ENCODE measurements at places on chromosomes 3 and 15.

DNA sequence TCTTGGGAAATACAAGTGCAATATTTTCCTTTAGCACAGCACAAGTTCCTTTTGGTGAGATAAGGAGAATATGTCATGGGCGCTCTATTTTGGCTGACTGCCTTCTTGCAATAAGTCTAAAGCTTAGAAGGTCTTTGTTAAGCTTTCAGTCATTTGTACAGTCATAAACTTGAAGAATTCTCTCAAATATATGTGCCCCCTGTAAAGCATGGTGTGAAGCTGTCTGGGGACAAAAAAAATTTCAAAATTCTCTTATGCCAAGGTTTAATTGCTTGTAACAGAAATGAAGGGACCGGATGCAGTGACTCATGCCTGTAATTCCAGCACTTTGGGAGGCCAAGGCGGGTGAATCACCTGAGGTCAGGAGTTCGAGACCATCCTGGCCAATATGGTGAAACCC, 21.7 kb upstream of the ARID3B start:
- DNase-seq: no peak

DNA sequence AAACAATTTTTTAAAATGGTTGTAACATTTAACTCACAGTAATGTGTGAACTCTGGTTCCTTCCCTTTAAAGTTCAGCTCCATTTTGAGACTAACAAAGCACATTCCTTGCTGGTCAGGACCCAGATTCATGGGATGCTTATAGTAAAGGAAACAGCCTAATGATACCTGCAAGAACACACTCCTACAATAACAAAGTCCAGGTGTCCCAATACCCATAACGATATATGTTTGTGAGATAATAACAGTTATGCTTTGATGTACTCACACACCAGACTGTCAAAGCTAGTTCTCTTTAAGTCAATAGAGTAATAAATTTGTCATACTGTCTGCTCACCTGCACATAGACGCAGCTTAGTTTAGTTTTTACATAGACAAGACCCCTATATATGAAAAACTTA, 15.9 kb upstream of the CCDC50 start:
- DNase-seq: no peak

DNA sequence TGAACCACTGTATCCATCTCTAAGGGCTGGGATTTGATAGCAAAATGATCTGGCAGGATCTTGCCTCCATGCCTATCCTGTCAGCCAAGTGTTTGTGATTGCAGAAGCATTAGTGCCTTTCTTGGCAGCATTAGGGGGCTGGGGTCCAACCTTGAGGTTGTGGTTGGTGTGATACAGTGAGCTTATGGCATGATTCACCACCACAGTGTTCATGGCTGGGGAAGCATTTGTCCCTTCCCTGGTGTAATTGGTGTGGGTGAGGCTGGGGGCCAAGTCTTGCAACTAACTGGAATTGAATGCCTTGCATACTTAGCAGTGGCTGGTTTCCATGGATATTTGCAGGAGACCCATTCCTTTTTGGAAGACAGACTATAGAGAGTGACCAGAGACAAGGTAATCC, 271.0 kb upstream of the TBL1XR1 start:
- no peak for DNase-seq

DNA sequence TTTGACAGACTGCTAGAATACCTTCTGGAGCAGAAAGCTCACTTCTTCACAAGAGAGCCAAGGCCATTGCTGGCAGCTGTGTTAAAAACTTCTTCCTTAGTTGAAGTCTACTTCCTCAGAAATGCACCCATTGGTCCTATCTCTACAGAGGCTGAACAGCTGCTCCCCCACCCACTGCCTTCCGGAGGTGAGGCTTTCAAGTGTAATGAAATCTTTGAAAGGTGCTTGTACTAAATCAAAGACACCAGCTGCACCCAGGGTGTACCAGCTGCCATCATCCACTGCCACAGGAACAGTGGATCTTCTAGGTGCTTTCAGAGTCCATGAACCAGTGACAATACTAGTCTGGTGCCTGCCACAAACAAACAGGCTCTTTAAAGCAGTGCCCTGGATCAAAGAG, 26.4 kb upstream of the HERC1 start:
- DNase-seq: peak; percentile 65

- DNase-seq: no peak
Measured at GRCh38 chr3:159805411-159805772, 183.2 kb upstream of the IL12A start.

DNA sequence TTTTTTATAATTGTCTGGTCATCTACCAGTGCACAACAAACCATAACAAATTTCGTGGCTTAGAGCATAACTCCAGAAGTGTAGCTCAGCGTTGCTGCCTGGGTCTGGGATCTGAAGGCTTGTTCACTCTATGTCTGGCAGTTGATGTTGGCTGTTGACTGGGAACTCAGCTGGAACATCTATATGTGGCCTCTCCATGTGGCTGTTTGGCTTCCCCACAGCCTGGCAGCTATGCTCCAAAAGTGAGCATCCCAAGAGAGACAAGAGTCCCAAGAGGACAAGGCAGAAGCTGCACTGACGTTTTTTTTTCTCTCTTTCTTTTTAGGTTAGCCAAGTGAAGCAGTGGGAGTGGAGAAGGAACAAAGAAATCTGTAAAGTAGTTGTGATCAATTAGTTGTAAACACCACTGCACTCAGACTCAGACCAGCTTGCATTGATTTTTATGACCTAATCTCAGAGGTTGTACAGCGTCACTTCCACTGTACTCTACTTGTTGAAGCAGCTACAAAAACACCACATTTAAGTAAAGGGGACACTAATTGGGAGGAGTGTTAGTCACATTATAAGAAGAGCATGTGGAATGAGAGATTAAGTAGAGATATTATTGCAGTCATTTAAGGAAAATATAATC, 2.5 kb upstream of the GPR176 start:
- no peak for DNase-seq

DNA sequence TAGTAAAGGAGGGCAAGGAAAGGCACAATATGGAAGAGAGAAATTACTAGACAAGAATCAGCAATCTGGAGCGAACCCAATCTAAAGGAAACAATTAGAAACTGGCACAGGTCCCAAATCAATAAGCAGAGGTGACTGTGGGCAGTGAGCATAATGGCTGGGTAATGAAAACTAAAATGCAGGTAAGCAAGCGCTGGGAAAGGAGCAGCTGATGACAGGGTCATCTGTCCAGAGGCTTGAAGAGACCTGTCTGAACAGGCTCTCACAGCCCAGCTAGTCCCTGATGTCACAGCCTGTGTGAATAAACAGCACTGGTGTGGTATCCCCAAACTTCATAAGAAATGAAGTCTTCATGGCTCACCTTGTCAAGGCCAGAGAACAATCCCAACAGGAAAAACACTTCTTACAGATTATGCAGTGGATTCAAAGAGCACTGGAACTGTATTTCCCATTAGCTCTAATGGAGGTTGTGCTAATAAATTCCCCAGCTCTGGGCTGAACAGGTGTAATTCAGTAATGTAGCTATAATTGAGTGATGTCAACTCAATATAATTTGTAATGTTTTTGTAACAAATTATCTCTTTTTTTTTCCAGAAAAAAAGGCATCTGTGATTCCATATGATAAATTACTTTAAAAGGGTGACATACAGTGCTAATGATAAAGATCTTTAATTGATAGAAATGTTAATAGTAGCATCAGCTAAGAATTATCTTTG, 197.3 kb downstream of the FHIT start:
- DNase-seq: no peak

DNA sequence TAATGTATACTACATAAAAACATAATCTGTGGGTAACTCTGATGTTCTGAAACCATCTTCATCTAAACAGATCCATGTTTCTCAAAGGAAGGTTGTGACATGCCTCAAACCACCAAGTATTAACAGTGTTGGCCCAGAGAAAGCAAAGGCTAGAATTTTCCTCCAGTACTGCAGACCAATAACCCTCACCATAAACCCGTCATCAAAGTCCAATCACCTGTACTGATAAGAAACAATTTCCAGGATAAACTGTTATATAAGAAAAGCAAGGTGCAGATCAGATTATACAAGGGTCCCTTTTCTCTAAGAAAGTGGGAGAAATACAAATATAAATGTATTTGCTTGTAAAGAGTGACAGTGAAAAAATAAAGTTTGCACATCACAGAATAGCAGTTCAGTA, 32.3 kb downstream of the TBC1D2B start:
- no peak for DNase-seq

DNA sequence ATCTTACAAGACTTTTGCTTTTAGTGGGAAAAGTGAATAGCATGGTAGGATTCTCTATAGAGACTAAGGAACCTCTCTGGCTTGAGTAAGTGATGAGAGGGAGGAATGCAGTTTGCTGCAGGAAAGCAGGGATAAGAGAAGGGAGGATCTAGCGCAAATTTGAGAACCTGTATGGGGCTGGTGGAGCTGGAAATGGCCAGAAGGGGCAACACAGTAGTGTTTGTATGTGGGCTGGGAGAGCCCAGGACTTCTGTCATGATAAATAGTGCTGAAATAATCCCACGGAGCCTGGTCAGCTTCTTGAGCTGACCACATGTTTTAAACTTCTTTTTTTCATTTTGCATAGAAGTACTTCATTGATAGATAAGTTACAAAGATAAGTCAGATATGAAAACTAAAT, 11.2 kb upstream of the SHC4 start:
- DNase-seq: no peak
